ENCODE measurements at places on chromosomes 5 and 9. TPM values are rescaled to one million over a fixed set of nuclear protein-coding genes. Genes with fewer than 3 reads are reported as not detected.

DNA sequence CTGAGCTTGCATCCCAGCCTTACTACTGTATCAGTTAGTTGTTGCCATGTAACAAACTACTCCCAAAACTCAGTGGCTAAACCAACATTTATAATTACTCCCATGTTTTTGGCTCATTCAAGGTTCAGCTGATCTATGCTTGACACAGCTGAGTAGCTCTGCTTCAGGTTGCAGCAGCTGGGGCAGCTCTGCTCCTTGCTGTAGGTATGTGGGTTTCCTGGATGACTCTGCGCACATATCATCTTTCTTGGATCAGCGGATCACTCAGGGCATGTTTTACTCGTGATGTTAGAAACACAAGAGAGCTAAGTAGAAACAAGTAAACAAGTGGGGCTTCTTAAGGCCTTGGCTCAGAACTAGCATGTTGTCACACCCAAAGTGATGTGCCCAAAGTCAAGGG is 15.1 kb downstream of the TEK start:
- no peaks in the 10 kb centered on the region for H3K4me1 ChIP-seq
- no peak overlapping the region for H3K27ac ChIP-seq
- H3K27me3 ChIP-seq, result no peaks in the 10 kb centered on the region

DNA sequence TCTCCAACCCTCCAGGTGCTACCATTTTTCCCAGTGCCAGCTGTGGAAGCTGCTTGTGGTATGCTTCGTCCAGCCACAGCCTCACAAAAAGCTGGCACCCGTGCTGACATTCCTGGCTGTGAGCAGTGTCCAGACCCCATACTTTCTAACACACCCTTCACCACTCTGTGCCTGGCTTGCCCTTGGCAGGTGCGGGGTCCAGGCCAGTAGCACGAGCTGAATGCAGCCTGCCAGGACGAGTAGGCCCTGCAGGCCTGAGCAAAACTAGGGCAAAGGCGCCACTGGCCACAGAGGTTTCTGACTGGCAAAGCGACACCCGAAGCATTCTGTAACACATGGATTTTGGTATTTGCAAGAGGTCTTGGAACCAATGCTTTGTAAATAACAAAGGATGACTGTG is 26.0 kb upstream of the GHR start:
- no peaks in the 10 kb centered on the region for H3K27me3 ChIP-seq
- no peak for DNase-seq
- H3K36me3 ChIP-seq, result no peaks in the 10 kb centered on the region
- no peak overlapping the region for H3K4me3 ChIP-seq

DNA sequence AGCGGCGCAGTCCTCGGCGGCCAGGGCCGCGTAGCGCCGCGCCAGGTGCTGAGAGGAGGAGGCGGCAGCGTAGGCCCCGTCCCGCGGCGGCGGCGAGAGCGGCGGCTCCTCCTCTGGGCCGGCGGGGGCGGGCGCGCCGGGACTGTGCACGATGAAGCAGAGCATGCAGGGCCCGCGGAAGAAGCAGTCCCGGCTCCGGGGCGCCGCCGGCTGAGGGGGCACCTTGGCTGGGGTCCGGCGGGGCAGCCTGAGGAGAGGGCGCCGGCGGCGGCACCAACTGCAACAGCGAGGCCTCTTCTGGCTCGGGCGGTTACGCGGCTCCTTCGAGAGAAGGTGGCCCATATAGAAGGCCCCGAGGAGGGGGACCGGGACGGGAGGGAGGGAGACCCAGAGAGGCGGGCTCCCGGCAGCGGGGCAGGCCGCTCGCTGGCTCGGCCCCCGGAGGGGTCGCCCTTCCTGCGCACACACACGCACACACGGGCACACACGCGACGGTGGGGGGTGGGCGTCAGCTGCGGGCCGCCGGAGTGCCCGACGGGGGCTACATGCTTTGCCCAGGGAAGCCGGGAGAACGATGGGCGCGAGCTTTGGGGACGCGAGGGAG is 446 bp downstream of the FBXL17 start:
- H3K27me3 ChIP-seq, result no peaks in the 10 kb centered on the region
- H3K4me3 ChIP-seq, result peak overlapping the region; percentile 87
- H3K4me1 ChIP-seq, result peaks cover 31% of the 10 kb centered on the region

Gene BTNL8
- 0.13 TPM for total RNA-seq

Gene PITX1
- not detected for total RNA-seq

Gene NFIB
- not detected for total RNA-seq

- no peak overlapping the region for H3K4me3 ChIP-seq
- H3K36me3 ChIP-seq, result no peaks in the 10 kb centered on the region
- no peaks in the 10 kb centered on the region for H3K27me3 ChIP-seq
- no peak overlapping the region for H3K27ac ChIP-seq
These were observed 158.7 kb downstream of the NMUR2 start for GRCh38 chr5:152246401-152246800.

- peak overlapping the region; percentile 60 for H3K27ac ChIP-seq
- no peak for DNase-seq
These were observed 648 bp upstream of the NSMF start for GRCh38 chr9:137459601-137460362.

DNA sequence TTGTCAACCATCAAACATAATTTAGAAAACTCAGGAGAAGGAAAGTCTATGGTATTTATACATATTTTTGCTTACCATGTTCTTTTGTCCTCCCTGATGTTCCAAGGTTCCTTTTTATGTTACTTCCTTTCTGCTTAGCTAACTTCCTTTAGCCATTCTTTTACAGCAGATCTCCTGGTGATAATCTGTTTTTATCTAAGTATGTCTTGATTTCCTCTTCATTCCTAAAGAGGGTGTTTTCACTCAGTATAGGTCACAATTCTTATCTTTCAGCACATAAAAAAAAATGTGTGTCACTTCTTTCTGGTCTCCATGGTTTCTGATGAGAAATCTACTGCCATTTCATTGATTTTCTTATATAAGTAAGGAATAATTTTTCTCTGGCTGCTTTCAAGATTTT is 384.4 kb upstream of the PDE4D start:
- H3K4me3 ChIP-seq, result no peak overlapping the region
- no peak for DNase-seq
- H3K4me1 ChIP-seq, result no peaks in the 10 kb centered on the region
- H3K27ac ChIP-seq, result no peak overlapping the region
- H3K36me3 ChIP-seq, result no peaks in the 10 kb centered on the region

Data from CD8-positive, alpha-beta memory T cell (primary cell).